Activated T-cell treated with anti-CD3 and anti-CD28 coated beads, Interleukin-2, amount 50 U/mL, for 1 hour (primary cell): ENCODE measurements at places on chromosomes 7 and 10.

GRCh38 chr7:111460695-111461094, 101.6 kb downstream of the IMMP2L start:
- no peak for DNase-seq

GRCh38 chr7:22270371-22270770, 86.6 kb downstream of the RAPGEF5 start:
- no peak for DNase-seq

DNA sequence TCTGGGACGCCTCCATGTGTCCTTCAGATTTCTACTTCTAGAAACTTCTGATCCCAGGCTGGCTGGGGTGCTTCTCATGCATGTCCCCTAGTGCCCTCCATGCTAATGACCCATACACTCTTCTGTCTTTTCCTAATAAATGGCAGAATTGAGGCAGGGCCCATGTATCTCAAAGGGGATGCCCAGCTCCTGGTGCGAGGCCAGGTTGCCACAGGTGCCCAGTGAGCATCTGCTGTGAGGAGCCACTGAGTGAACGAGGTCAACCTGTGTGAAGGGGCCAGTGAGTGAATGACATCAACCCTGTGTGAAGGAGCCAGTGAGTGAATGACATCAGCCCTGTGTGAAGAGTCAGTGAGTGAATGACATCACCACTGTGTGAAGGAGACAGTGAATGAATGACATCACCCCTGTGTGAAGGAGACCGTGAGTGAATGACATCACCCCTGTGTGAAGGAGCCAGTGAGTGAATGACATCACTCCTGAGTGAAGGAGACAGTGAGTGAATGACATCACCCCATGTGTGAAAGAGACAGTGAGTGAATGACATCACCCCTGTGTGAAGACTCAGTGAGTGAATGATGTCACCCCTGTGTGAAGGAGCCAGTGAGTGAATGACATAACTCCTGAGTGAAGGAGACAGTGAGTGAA, 478.9 kb downstream of the PTPRN2 start:
- no peak for DNase-seq

GRCh38 chr7:54242776-54243175, 299.4 kb upstream of the VSTM2A start:
- DNase-seq: no peak

GRCh38 chr10:91024541-91024940, 103.7 kb upstream of the ANKRD1 start:
- DNase-seq: no peak

- no peak for DNase-seq
These were observed 4.5 kb downstream of the CPA2 start for GRCh38 chr7:130270947-130271800.

GRCh38 chr7:121385800-121386179, 10.3 kb downstream of the FAM3C start:
- DNase-seq: no peak

DNA sequence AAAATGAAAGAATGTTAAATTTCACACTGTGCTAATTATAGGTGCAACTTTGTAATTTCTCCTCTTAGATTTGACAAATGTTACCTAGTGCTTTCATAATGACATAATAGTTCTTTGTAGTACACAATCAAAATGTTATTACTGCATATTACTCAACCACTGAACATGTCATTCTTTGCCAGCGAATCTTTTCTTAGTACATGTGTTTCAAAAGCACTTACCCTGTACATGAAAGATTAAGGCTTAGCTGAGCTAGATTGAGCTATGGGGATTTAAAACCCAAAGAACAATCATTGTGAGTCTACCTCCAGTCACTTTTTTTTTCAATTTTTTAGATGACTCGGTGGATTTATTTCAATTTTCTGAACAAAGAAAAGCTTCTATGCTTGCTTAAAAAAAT, 123.5 kb upstream of the FERD3L start:
- DNase-seq: no peak

GRCh38 chr7:5231811-5232484, 41.9 kb downstream of the WIPI2 start:
- no peak for DNase-seq

DNA sequence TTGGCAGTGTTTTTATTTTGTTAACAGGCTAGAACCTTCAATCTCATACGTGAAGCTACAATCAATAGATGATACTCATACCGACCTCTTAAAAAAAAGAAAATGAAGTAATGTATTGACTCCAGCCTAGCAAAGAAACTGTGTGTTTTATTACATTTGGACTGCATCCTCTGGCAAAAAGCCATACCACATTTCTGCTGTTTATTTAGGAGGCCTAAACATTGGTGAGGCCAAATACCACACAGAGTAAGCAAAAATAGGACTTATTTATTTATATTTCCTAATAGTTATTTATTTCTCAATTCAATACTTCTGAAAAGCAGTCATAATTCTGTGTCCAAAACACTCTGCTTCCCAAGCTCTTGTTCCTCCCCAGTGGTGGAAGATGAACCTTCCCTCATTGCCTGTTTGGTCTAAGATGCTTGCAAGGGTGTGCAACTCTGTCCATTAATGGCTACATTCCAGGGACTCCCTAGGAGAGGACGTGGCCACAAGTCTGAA, 398.8 kb upstream of the KLF6 start:
- DNase-seq: no peak

GRCh38 chr10:13614530-13615332, 28.0 kb downstream of the PRPF18 start:
- no peak for DNase-seq

DNA sequence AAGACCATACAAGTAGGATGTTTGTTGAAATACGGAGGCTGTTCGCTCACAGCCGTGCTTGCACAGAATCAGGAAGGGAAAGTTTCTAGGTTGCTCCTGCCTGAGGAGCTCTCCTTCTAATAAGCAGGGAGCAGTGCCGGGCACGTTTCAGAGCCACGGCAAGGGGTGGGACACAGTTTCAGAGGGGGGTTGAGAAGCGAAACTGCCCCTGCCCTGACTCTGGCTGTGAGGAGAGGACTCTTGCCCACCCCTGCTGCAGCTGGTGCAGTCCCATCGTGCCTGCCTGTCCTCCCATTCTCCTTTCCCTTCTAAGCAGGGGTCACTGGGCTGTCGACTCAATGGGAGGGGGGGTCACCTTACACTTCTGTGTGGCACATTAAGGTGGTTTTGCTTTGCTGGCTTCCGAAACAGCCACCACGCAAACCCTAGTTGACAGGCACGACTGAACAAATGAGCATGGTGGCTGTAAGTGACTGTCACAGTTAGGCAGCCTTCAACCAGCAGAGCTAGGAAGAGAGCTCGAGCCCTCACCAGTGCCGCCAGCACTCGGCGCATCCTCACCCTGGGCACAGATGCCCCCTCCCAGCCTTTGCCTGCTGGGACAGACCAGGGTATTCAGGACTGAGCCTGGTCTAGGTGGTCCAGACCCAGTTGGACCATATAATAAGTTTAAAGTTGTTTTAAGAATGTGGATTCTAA, 37.5 kb downstream of the ZNF467 start:
- DNase-seq: no peak

GRCh38 chr7:91812388-91812787, 68.1 kb downstream of the MTERF1 start:
- no peak for DNase-seq

GRCh38 chr7:134522601-134523000, 4.8 kb upstream of the AKR1B10 start:
- DNase-seq: no peak

DNA sequence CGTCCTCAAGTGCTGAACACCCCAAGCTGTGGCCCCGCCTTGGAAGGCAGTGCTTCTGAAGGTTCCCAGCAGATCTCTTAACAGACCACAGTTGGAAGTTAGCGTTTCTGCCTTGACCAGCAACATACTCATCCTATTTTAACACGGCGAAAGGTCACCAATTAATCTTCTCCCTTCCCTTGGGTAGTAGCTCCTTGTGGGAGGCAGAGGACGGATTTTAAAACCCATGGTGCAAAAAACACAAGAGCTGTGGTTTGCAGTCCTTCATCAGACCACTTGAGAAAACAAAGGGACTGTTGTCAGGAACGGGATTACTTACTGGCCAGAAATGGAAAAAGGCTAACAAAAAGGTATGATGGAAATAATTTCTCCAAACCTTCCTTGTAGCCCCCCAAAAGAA, 87.3 kb downstream of the BEND7 start:
- DNase-seq: no peak

DNA sequence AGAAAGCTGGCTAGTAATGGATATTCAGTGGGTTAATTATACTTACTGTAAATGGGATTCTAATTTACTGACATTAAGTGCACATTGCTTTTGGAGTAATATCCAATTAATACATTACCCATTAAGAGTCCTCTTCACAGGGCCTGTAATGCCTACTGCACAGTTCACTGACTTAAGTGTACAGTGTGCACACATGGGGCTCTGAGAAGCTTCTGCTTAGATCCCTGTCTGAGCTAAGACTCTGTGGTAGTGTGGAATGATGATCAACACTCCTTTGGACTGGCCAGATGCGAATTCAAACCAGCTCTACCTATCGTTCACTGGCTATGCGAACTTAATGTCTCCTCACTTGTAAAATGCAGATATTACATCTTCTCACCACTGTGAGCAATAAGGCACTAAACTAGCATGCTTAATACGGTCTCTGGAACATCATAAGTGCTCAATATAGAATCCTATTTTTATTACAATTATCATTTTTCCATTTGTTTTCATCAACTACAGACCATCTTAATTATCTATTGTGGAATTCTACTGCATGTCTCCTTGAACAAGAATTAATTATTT, 53.8 kb upstream of the SEC61G start:
- DNase-seq: no peak

GRCh38 chr10:59901470-59901869, 4.9 kb downstream of the CCDC6 start:
- DNase-seq: no peak

DNA sequence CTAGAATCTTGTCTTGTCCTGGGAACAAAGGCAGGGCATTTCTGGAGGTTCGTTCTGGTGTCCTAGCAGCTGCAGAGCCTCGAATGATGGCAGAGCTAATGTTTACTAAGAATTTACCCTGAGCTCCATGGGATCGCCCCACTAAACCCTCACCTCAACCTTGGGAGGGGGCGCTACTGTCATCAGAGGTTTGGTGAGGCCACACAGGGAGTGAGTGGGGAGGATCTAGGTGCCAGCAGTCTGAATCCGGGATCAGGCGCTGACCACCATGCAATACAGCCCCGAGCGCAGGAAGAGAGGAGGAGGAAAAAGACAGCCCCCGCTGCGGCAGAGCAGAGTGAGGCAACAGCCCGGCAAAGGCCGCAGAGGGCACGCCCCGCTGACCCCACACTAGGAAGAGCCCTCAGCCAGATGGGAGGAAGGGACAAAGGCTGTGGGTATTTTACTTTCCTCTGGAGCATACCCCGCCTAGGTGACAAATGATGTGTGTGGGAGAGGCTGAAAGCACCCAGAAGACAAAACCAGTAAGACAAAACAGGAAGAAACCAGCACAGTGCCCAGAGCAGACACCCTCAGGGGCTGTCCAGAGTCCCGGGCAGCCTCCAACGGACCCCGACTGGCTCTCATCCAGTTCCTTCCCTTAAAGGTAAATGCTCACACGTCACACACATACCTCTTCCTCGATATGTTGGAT, 103.5 kb downstream of the FAM53B start:
- no peak for DNase-seq

- DNase-seq: no peak
These were observed 216.8 kb downstream of the PTEN start for GRCh38 chr10:88080213-88080612.

DNA sequence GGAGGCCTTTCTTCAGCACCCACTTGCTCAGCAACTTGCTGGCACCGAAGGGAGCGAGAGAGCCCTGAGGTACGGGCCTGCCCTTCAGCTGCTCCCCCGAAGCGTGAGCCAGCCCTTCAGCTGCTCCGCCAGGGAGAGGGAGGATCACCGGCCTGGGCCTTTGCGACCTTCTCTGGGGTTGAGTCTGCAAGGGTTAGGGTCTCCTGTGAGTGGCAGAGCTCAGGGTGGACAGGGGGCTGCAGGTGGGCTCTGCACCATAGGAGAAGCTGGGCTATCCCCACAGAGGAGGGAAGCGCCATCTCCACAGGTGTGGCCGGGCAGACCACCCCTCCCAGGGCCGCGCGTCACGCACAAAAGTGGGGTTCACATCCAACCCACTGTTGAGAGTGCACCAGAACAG, 490.6 kb upstream of the FOXK1 start:
- DNase-seq: no peak

GRCh38 chr7:142384493-142384922, 126.7 kb upstream of the PRSS58 start:
- peak; percentile 40 for DNase-seq

DNA sequence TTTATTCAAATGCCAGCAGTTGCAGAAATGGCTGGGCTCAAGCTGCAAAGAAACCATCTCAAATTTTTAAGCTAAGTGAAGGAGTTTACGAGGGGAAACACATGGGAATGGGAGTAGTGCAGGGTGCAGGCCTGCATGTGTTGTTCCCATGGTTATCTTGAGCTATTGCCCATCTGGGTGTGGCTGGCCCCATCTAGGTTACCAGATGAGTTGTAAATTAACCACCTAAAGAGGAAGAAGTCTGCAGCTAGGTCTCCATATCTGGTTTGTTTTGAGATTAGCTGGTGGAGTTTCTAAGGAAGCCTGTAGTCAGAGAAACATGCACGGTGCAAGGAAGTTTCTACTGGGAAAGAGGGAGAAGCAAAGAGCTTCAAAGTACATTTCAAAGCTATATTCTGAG, 23.3 kb upstream of the STEAP2 start:
- DNase-seq: no peak

DNA sequence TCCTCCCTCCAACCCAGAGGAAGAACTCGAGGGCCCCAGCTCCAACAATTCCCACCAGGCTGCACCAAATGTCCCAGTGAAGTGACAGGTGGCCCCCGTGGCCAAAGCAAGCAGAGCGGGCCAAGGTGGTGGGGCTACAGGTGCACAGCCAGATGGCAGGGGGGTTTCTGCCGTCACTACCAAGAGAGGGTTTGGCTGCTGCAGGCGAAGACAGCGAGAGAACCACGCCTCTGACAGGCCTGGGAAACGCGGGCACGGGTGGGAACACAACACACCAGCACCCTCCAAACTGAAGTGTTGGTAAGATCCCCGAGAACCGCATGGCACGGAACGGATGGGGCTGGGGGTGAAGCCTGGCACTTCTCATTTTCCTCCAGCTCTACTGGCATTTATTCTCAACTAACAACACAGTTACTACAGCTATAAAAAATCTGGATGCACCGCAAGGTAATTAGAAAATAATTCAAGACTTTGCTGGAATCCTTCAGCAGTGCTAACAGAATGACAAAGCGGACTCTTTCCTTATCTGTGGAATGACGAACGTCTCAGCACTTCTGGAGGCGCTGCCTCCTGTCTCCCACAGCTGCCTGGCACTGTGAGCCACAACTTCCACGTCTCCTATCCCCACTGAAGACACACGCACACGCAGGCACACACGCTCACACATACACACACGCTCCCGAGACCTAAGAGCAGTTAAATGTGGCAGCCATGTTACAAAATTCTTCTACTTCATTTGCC, 167.9 kb downstream of the TCERG1L start:
- no peak for DNase-seq

GRCh38 chr10:101451667-101452069, 97.7 kb downstream of the BTRC start:
- no peak for DNase-seq
